ENCODE measurements at places on chromosomes 7 and 10.

- DNase-seq: no peak
Observed at GRCh38 chr10:61701055-61701705, 38.5 kb downstream of the CABCOCO1 start.

GRCh38 chr10:55280696-55281095 is 479.7 kb upstream of the PCDH15 start:
- no peak for DNase-seq

GRCh38 chr7:15326044-15326644 is 235.7 kb downstream of the AGMO start:
- peak; percentile 54 for DNase-seq

GRCh38 chr10:126479280-126479895 is 91.1 kb upstream of the ADAM12 start:
- DNase-seq: no peak

- no peak for DNase-seq
Observed at GRCh38 chr7:110675383-110676103, 415.4 kb upstream of the LRRN3 start.

DNA sequence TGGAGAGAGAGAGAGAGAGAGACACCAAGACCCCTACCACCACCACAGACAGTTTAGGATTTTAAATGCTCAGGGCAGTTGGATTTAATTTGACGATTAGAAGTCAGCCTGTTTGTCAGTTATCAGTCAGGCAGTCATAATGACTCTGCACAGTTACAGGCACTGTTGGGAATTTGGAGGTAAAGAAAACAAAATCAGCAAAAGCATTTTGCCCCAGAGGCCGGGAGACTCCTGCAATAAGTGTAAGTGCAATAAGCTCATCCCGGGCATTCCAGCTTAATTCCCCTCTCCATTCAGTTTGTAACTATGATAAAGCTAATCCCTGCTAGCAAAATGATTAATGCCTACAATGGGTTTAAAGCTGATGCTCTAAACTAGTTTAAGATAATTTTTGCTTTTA is 13.5 kb downstream of the SEMA3C start:
- DNase-seq: no peak

DNA sequence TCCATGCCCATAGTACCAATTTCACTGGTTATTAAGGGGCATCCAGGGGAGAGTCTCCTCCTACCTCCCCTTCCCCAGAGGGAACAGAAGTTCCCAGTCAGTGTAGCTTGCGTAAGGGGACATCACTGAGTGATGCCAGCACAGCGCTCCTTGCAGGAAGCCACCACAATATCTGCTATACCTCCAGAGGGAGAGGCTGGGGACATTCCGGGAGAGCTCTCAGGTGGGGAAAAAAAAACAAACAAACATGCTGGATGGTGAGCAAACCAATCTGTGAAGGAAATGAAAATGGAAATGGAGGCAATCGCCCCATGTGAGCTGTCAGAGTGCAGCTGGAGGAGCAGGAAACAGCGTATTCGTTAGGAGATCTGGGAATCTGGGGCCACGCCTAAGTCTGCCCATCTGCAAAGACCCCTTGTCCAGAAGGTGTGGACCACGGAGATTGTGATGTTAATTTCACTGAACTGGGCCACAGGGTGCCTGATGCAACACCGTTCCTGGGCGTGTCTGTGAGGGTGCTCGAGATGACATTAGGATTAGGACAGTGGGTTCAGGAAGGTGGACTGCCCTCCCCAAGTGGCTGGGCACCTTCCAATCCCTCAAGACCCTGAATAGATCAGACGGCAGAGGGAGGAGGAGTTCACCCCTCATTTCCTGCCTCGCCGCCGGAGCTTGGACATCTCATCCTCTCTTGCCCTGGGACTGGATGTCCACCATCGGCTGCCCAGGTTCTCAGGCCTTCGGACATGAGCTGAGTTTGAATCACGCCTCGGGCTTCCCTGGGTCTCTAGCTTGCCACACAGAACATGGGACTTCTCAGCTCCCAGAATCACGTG is 30.5 kb downstream of the GNA12 start:
- DNase-seq: no peak
